ENCODE measurements at places on chromosomes 5 and 9.

GRCh38 chr9:122453677-122454135 lies 24.0 kb downstream of the OR1J1 start:
- no peak for DNase-seq
- H3K4me3 ChIP-seq = no peak overlapping the region
- H3K4me1 ChIP-seq = no peaks in the 10 kb centered on the region

DNA sequence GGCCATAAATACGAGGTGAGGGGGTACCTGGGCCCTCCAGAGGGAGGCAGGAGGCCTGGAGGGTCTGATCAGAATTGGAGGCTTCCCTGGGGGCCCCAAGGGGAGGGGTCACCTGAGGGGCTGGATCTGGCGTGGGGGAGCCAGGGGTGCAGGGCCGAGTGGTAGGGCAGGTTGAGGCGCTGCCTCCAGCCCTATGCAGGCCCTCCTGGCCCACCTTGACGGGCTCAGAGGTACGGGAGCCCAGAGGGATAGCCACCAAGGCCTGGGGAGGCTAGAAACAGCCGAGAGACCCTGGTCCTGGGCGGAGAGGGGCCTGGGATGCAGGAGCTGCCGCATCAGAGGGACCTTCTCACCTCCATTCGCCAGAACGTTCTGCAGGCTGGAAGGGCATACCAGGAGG lies 24.3 kb downstream of the LHX3 start:
- no peak overlapping the region for H3K4me3 ChIP-seq
- H3K36me3 ChIP-seq = no peaks in the 10 kb centered on the region
- H3K4me1 ChIP-seq = peaks cover 3% of the 10 kb centered on the region
- DNase-seq = no peak
- no peak overlapping the region for H3K27ac ChIP-seq
- H3K27me3 ChIP-seq = peaks cover 36% of the 10 kb centered on the region

GRCh38 chr9:80881320-80881719 lies 808.0 kb downstream of the TLE1 start:
- no peak overlapping the region for H3K27ac ChIP-seq
- no peak overlapping the region for H3K4me3 ChIP-seq
- no peaks in the 10 kb centered on the region for H3K36me3 ChIP-seq

- H3K4me1 ChIP-seq = no peaks in the 10 kb centered on the region
- peak overlapping the region; percentile 11 for H3K27ac ChIP-seq
- DNase-seq = peak; percentile 88
- no peak overlapping the region for H3K4me3 ChIP-seq
- no peaks in the 10 kb centered on the region for H3K27me3 ChIP-seq
Measured at GRCh38 chr5:56259002-56259511, 25.9 kb upstream of the ANKRD55 start.

Measured in muscle of leg (tissue), 16 donors.